ENCODE measurements at places on chromosomes 2 and 18. TPM values are rescaled to one million over a fixed set of nuclear protein-coding genes. Genes with fewer than 3 reads are reported as not detected.

- peaks cover 26% of the 10 kb centered on the region for H3K4me1 ChIP-seq
- H3K4me3 ChIP-seq: no peak overlapping the region
- no peak overlapping the region for H3K27ac ChIP-seq
- no peaks in the 10 kb centered on the region for H3K27me3 ChIP-seq
- H3K36me3 ChIP-seq: no peaks in the 10 kb centered on the region
Measured at GRCh38 chr2:55844986-55845385, 78.6 kb downstream of the EFEMP1 start.

DNA sequence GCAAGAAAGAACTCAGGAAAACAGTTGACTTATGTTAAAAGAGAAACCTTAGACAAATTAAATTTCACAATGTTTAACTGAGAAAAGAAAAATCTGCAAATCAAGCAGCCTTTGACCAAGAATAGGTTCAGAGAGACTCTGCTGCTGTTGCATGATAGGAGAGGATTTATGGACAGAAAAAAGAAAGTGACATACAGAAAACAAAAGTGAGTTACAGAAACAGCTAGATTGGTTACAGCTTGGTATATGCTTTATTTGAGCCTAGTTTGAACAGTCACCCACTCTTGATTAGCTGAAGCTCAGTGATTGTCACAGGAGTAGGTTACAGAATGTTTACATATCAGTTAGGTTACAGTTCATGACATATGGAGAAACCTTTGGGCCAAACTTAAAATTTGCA is 258.2 kb upstream of the SPOPL start:
- peaks cover 22% of the 10 kb centered on the region for H3K4me1 ChIP-seq
- no peaks in the 10 kb centered on the region for H3K36me3 ChIP-seq
- H3K27ac ChIP-seq: no peak overlapping the region
- H3K27me3 ChIP-seq: peaks cover 6% of the 10 kb centered on the region

POTEC gene
- total RNA-seq: 0.36 TPM

GRCh38 chr2:148638543-148638942 is 6.0 kb upstream of the EPC2 start:
- peaks cover under 1% of the 10 kb centered on the region for H3K4me1 ChIP-seq
- H3K27ac ChIP-seq: no peak overlapping the region
- no peak overlapping the region for H3K4me3 ChIP-seq

DNA sequence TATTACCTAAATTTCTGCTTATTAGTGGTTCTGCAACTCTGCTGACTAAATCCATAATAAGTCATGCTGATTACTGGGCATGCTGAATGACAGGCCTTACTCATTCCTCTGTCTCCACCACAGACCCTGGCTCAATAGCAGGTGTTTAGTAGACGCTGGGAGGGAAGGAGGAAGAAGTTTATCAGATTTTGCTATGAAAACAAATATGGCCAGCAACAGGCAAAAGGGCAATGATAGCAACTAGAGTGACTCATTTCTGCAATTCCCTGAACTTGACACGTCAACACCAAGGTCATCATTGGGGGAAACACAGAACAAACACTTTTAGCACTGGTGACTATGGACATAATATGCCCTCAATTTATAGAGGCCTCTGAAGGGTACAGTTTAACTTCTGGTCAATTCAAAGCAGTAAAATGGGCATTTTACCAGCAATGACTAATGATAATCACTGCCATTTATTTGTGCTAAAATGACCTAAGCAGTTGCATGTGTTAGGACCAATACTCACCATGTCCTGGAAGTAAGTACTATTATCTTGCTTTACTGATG is 35.2 kb downstream of the TMEM163 start:
- no peaks in the 10 kb centered on the region for H3K27me3 ChIP-seq
- no peak overlapping the region for H3K27ac ChIP-seq
- DNase-seq: peak; percentile 9
- no peaks in the 10 kb centered on the region for H3K36me3 ChIP-seq
- H3K4me3 ChIP-seq: no peak overlapping the region

CERKL gene
- total RNA-seq: not detected

GRCh38 chr2:118460425-118460824 is 372.2 kb downstream of the INSIG2 start:
- no peak for DNase-seq
- no peak overlapping the region for H3K4me3 ChIP-seq

DNA sequence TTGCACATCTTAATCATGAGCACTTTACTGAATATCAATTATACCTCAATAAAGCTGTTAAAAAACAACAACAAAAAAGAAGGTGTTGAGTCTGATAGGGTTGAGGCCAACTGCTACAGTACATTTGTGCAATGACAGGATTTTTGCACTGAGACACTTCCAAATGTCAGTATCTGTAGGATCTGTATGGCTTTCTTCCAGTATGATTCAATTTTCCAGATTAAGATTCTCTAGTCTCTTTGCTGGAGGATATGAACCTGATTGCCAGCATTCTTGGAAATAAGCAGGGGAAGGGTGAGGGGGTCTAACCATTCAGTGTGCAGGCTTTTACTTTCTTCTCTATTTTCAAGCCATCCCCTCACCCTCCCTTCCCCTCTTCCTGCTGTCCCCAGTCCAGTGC is 85.1 kb downstream of the SEMA4F start:
- H3K36me3 ChIP-seq: no peaks in the 10 kb centered on the region
- no peak overlapping the region for H3K27ac ChIP-seq
- no peak overlapping the region for H3K4me3 ChIP-seq
- no peaks in the 10 kb centered on the region for H3K27me3 ChIP-seq
- no peak for DNase-seq

GRCh38 chr18:6363216-6363615 is 51.5 kb downstream of the L3MBTL4 start:
- peak overlapping the region; percentile 64 for H3K4me3 ChIP-seq
- H3K4me1 ChIP-seq: no peaks in the 10 kb centered on the region
- H3K36me3 ChIP-seq: no peaks in the 10 kb centered on the region
- H3K27ac ChIP-seq: no peak overlapping the region
- no peaks in the 10 kb centered on the region for H3K27me3 ChIP-seq

SATB2 gene
- total RNA-seq: 54.5 TPM

EFEMP1 gene
- 1,564 TPM for total RNA-seq

- no peak for DNase-seq
- peaks cover 8% of the 10 kb centered on the region for H3K4me1 ChIP-seq
- H3K4me3 ChIP-seq: no peak overlapping the region
- H3K27ac ChIP-seq: no peak overlapping the region
- H3K36me3 ChIP-seq: no peaks in the 10 kb centered on the region
Measured at GRCh38 chr2:98381494-98381893, 35.2 kb downstream of the CNGA3 start.

- no peaks in the 10 kb centered on the region for H3K27me3 ChIP-seq
- DNase-seq: no peak
Measured at GRCh38 chr2:154532763-154533162, 165.7 kb upstream of the KCNJ3 start.

GRCh38 chr2:226725126-226725860 is 74.3 kb downstream of the IRS1 start:
- H3K4me1 ChIP-seq: peaks cover 29% of the 10 kb centered on the region
- H3K27me3 ChIP-seq: no peaks in the 10 kb centered on the region
- peak overlapping the region; percentile 66 for H3K27ac ChIP-seq
- no peaks in the 10 kb centered on the region for H3K36me3 ChIP-seq
- peak overlapping the region; percentile 40 for H3K4me3 ChIP-seq
- DNase-seq: peak; percentile 38

GRCh38 chr2:48269117-48269822 is 260.7 kb upstream of the STON1 start:
- no peaks in the 10 kb centered on the region for H3K4me1 ChIP-seq
- no peaks in the 10 kb centered on the region for H3K36me3 ChIP-seq
- no peak overlapping the region for H3K27ac ChIP-seq
- H3K27me3 ChIP-seq: no peaks in the 10 kb centered on the region
- no peak overlapping the region for H3K4me3 ChIP-seq
- DNase-seq: no peak

- no peak overlapping the region for H3K27ac ChIP-seq
- H3K36me3 ChIP-seq: no peaks in the 10 kb centered on the region
- H3K4me1 ChIP-seq: no peaks in the 10 kb centered on the region
- no peaks in the 10 kb centered on the region for H3K27me3 ChIP-seq
- H3K4me3 ChIP-seq: no peak overlapping the region
- no peak for DNase-seq
Measured at GRCh38 chr2:5176764-5177163, 515.4 kb upstream of the SOX11 start.

MEP1B gene
- not detected for total RNA-seq

CAVIN2 gene
- 1.8 TPM for total RNA-seq

DNA sequence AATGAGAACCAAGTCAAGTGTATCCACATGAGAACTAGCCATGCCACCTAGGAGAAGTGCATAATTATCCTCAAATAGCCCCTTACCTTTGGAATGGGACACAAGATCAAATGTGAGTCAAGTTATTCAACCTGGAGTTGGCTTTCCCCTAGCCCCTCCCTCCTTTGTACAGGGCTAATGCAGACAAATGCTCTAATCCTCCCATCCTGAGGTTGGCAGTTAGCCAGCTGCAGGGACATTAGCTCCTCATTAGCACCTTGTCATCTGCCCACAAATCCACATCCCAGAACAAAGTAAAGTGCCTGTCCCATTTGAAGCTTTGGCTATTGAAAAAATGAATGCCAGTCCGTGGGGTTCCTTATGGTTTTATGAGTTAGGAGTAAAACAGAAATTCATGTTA is 294.1 kb upstream of the FANCL start:
- no peak overlapping the region for H3K4me3 ChIP-seq
- no peak for DNase-seq
- no peaks in the 10 kb centered on the region for H3K36me3 ChIP-seq
- no peaks in the 10 kb centered on the region for H3K4me1 ChIP-seq
- no peaks in the 10 kb centered on the region for H3K27me3 ChIP-seq

- no peaks in the 10 kb centered on the region for H3K27me3 ChIP-seq
- H3K4me3 ChIP-seq: no peak overlapping the region
- peak; percentile 97 for DNase-seq
- H3K27ac ChIP-seq: peak overlapping the region; percentile 60
- H3K4me1 ChIP-seq: peaks cover 14% of the 10 kb centered on the region
- no peaks in the 10 kb centered on the region for H3K36me3 ChIP-seq
Measured at GRCh38 chr2:42859006-42859552, 66.7 kb upstream of the HAAO start.

AQP12B gene
- not detected for total RNA-seq

UGT1A8 gene
- total RNA-seq: not detected

SP5 gene
- total RNA-seq: not detected

GRCh38 chr2:75133621-75134570 is 65.4 kb downstream of the TACR1 start:
- H3K4me3 ChIP-seq: peak overlapping the region; percentile 21
- no peaks in the 10 kb centered on the region for H3K36me3 ChIP-seq
- H3K4me1 ChIP-seq: peaks cover 14% of the 10 kb centered on the region

- H3K36me3 ChIP-seq: no peaks in the 10 kb centered on the region
- H3K27me3 ChIP-seq: no peaks in the 10 kb centered on the region
- peak; percentile 65 for DNase-seq
Measured at GRCh38 chr2:165293440-165294420, 54.5 kb downstream of the SCN2A start.

GRCh38 chr18:51123481-51123880 is 74.0 kb downstream of the MEX3C start:
- no peaks in the 10 kb centered on the region for H3K4me1 ChIP-seq
- H3K27ac ChIP-seq: no peak overlapping the region
- DNase-seq: no peak
- no peaks in the 10 kb centered on the region for H3K27me3 ChIP-seq

ARHGEF4 gene
- 3.6 TPM for total RNA-seq

FBXO48 gene
- 0.88 TPM for total RNA-seq

TXNDC2 gene
- 0.36 TPM for total RNA-seq

- H3K27me3 ChIP-seq: no peaks in the 10 kb centered on the region
- H3K4me1 ChIP-seq: no peaks in the 10 kb centered on the region
- DNase-seq: no peak
Measured at GRCh38 chr18:6921571-6921970, 192.1 kb downstream of the ARHGAP28 start.

FEV gene
- not detected for total RNA-seq

GRCh38 chr2:142621287-142621686 is 256.2 kb upstream of the KYNU start:
- no peak for DNase-seq
- no peaks in the 10 kb centered on the region for H3K36me3 ChIP-seq
- H3K27me3 ChIP-seq: no peaks in the 10 kb centered on the region
- no peak overlapping the region for H3K4me3 ChIP-seq
- H3K27ac ChIP-seq: no peak overlapping the region

MAP2 gene
- 2.2 TPM for total RNA-seq

CHN1 gene
- 33.7 TPM for total RNA-seq

- no peaks in the 10 kb centered on the region for H3K4me1 ChIP-seq
- no peak for DNase-seq
- H3K36me3 ChIP-seq: no peaks in the 10 kb centered on the region
- no peak overlapping the region for H3K4me3 ChIP-seq
Measured at GRCh38 chr2:107775211-107775610, 51.5 kb upstream of the RGPD4 start.

GRCh38 chr18:13480571-13481255 is 245.6 kb downstream of the FAM210A start:
- H3K36me3 ChIP-seq: no peaks in the 10 kb centered on the region
- no peak overlapping the region for H3K4me3 ChIP-seq
- no peak overlapping the region for H3K27ac ChIP-seq
- peak; percentile 55 for DNase-seq

- no peaks in the 10 kb centered on the region for H3K27me3 ChIP-seq
- no peak overlapping the region for H3K4me3 ChIP-seq
- no peaks in the 10 kb centered on the region for H3K36me3 ChIP-seq
- no peaks in the 10 kb centered on the region for H3K4me1 ChIP-seq
- H3K27ac ChIP-seq: no peak overlapping the region
Measured at GRCh38 chr2:50729306-50730049, 302.5 kb downstream of the NRXN1 start.

DNA sequence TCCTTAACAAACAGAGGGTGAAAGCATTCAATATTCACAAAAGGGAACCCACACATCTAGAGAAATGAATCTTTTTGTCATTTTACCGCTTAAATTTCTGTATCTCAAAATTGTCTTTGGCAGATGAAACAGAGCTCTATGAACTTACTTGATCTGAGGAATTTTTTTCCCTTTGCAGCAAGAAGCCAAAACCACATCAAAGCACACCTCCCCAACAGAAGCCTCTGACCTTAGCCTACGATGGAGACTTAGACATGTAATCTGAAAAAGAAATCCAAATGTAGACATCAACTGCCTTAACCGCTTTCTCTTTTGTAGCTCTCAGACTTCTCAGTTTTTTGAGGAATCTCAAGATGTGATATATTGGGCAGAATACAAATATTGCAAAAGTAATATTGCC is 287.9 kb upstream of the HNMT start:
- H3K27ac ChIP-seq: no peak overlapping the region
- H3K4me3 ChIP-seq: no peak overlapping the region
- H3K27me3 ChIP-seq: no peaks in the 10 kb centered on the region
- no peaks in the 10 kb centered on the region for H3K4me1 ChIP-seq

CFC1 gene
- not detected for total RNA-seq

GIGYF2 gene
- 57.2 TPM for total RNA-seq

GDF7 gene
- under 0.01 TPM for total RNA-seq

DNA sequence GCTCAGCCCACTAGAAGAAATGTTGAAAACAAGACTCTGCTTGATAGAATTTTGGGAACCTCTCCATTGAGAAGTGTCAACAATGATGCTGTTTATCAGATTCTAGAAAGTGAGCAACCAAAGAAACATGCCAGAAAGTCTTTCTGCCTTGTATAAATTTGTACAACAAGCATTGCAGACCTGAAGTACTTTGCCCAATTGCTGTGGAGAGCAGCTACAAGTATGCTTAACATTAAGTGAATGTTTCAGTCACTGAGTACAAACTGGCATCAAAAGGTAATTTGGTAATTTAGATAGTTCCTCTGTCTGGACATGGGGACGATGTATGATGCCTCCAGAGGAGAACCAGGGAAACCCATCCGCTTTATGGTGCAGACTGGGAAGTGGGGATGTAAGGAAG is 33.4 kb upstream of the SKA1 start:
- H3K4me3 ChIP-seq: no peak overlapping the region
- no peaks in the 10 kb centered on the region for H3K36me3 ChIP-seq
- DNase-seq: no peak
- H3K4me1 ChIP-seq: no peaks in the 10 kb centered on the region
- no peak overlapping the region for H3K27ac ChIP-seq

ARMC9 gene
- total RNA-seq: 221 TPM

Data from osteoblast (primary cell).